ENCODE measurements at places on chromosomes 1 and 21.

DNA sequence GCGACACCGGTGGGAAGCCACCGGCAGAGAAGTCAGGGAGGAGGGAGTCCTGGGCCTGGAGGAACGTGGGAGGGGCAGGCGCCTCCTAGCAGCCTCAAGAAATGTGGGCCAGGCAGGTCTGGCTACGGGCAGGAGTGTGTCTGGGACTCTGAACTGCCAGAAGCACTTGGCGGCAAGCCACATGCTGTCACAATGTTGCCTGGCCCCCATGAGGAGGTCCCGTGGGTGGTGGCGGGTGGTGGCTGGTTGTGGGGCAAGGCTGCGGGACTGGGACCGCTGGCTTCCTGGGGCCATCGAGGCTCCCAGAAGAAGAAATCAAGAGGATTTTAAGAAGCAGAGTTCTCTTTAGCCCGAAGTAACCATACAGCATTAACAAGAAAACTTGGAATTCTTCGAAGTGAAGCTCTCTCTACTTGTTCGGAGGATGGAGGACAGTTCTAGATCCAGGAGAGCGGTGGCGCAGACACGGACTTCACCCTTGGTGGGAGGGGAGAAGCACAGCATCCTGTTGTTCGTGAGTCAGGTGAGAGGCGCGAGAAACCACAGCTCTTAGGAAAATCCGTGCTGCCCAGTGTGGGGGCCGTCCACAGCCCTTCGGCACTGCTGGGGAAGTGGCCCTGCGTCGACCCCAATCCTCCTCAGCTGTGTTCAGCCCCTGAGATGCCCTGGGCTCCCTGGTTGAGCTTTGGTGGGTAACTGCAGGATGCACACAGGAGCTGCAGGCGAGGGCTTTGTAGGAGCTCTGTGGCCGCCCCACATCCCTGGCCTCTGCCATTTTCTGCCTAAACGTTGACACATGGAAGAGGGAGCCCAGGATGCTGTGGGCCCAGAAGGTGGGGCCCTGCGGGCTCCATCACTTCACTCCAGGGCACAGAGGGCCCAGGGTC is 12.4 kb downstream of the SKI start:
- peaks cover 26% of the 10 kb centered on the region for H3K36me3 ChIP-seq
- no peak for DNase-seq
- H3K4me3 ChIP-seq, result no peak overlapping the region

DNA sequence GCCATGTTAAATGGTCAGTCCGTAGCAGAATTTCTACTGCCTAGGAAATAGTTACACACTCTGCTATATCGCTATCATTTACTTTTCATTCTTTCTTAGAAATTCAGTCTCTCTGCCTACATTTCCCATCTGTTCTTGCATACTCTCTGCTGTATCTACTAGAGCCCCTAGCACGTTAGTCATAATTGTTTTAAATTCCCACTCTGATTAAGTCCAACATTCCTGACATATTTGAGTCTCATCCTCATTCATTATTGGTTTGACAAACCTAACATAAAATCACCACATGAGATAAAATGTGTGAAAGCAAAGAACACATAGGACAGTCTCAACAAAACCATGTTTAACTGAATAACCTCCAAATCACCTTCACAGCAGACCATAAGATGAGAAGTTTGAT is 513.6 kb downstream of the PLPP3 start:
- H3K27ac ChIP-seq, result no peak overlapping the region
- peaks cover 16% of the 10 kb centered on the region for H3K4me1 ChIP-seq
- H3K36me3 ChIP-seq, result no peaks in the 10 kb centered on the region
- no peak for DNase-seq

DNA sequence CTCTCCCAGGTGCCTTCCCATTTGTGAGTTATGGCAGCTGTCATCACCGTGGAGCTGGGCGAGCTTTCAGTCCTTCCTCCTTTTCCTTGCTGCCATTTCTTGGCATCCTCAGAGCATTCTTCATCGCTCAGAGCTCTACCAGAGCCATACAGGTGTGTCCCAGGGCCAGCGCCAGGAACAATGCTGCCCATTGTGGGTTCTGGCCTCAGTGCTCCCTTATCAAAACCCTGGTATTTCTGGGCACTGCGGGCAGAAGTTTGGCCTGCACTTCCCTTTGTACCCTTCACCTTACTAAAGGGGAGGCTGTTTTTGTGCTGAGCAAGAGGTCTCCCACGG is 28.5 kb downstream of the RASSF5 start:
- H3K36me3 ChIP-seq, result no peaks in the 10 kb centered on the region
- peaks cover 29% of the 10 kb centered on the region for H3K4me1 ChIP-seq
- H3K4me3 ChIP-seq, result no peak overlapping the region
- DNase-seq, result no peak
- H3K27me3 ChIP-seq, result no peaks in the 10 kb centered on the region

GRCh38 chr21:38777531-38777930 is 28.2 kb upstream of the ETS2 start:
- no peaks in the 10 kb centered on the region for H3K27me3 ChIP-seq
- DNase-seq, result no peak
- H3K27ac ChIP-seq, result no peak overlapping the region
- H3K4me1 ChIP-seq, result peaks cover 14% of the 10 kb centered on the region

GRCh38 chr21:41115851-41116250 is 52.1 kb upstream of the BACE2 start:
- H3K4me3 ChIP-seq, result no peak overlapping the region
- DNase-seq, result no peak
- no peak overlapping the region for H3K27ac ChIP-seq
- no peaks in the 10 kb centered on the region for H3K27me3 ChIP-seq
- no peaks in the 10 kb centered on the region for H3K36me3 ChIP-seq
- H3K4me1 ChIP-seq, result peaks cover 3% of the 10 kb centered on the region

GRCh38 chr1:9347095-9347850 is 54.6 kb downstream of the SPSB1 start:
- no peak overlapping the region for H3K27ac ChIP-seq
- H3K4me3 ChIP-seq, result no peak overlapping the region
- H3K27me3 ChIP-seq, result peaks cover 13% of the 10 kb centered on the region
- peaks cover 27% of the 10 kb centered on the region for H3K4me1 ChIP-seq
- DNase-seq, result no peak

DNA sequence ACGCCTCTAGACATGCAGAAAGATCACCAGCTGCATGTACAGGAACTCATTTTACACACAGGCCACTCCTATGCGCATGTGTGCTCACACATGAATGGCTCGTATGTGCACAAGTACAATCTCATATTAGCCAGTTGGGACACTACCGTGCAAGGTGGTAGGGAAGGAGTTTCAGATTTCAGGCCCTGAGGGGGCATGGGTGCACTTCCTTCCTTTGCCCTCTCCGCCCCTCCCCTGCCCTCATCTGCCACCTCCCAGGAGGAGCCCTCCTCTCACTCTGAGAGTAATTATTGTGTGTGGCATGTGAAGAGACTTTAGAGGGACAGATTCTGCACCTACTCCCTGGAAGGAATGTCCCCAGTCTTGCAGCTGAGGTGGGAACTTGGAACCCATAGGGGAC is 14.8 kb downstream of the EDN2 start:
- H3K4me1 ChIP-seq, result peaks cover 25% of the 10 kb centered on the region
- peaks cover 6% of the 10 kb centered on the region for H3K27me3 ChIP-seq
- DNase-seq, result no peak
- H3K27ac ChIP-seq, result no peak overlapping the region
- H3K4me3 ChIP-seq, result no peak overlapping the region

DNA sequence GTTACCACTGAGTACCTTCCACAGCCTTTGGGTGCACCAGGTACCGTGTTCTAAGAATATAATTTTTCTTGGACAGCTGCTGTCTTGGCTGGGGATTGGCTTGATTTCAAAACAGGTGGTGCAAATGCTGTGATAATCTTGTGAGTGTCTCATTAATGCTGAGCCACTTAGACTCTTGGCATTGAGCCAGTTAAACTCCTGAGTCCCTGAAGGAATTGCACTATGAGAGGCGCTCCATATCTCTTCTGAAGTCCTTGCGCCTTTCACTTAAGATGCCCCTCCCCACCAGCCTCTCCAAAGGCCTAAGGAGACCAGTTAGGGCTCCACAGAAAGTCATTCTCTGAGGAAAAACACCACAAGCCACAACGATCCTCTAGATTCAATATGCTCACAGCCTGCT is 51.0 kb downstream of the BACH1 start:
- H3K4me3 ChIP-seq, result no peak overlapping the region
- H3K27me3 ChIP-seq, result no peaks in the 10 kb centered on the region
- peaks cover 3% of the 10 kb centered on the region for H3K36me3 ChIP-seq
- no peak overlapping the region for H3K27ac ChIP-seq
- peaks cover 6% of the 10 kb centered on the region for H3K4me1 ChIP-seq

DNA sequence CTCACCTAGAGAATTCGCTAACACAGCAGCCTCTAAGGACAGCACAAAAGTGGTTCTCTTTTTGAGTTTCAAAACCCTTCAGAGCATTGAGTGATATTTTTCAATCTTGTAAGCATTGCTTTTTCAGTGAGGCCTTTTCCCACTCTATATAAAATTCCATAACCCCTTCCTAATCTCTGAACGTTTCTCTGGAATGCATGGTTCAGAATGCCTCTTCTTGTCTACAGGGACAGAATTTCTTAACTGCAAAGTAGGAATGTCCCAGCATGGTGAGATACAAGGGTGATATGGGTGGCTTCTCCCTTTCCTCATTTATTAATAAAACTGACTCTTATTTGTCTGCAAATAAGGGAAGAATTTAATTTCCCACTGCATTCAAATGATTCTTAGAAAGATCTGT is 377.9 kb downstream of the LTN1 start:
- no peaks in the 10 kb centered on the region for H3K4me1 ChIP-seq
- no peak for DNase-seq
- no peaks in the 10 kb centered on the region for H3K27me3 ChIP-seq
- no peak overlapping the region for H3K4me3 ChIP-seq
- no peaks in the 10 kb centered on the region for H3K36me3 ChIP-seq

GRCh38 chr1:45796381-45796780 is 7.0 kb upstream of the MAST2 start:
- no peaks in the 10 kb centered on the region for H3K27me3 ChIP-seq
- no peak overlapping the region for H3K27ac ChIP-seq
- DNase-seq, result no peak
- peaks cover 2% of the 10 kb centered on the region for H3K4me1 ChIP-seq

GRCh38 chr1:48775831-48776392 is 779 bp downstream of the BEND5 start:
- peaks cover 16% of the 10 kb centered on the region for H3K36me3 ChIP-seq
- peaks cover 20% of the 10 kb centered on the region for H3K4me1 ChIP-seq
- H3K27ac ChIP-seq, result peak overlapping the region; percentile 75
- H3K27me3 ChIP-seq, result no peaks in the 10 kb centered on the region
- H3K4me3 ChIP-seq, result peak overlapping the region; percentile 81
- peak; percentile 12 for DNase-seq

GRCh38 chr1:233735331-233735730 is 121.4 kb downstream of the KCNK1 start:
- no peak overlapping the region for H3K4me3 ChIP-seq
- H3K4me1 ChIP-seq, result no peaks in the 10 kb centered on the region
- H3K27me3 ChIP-seq, result no peaks in the 10 kb centered on the region
- H3K36me3 ChIP-seq, result no peaks in the 10 kb centered on the region
- no peak for DNase-seq

DNA sequence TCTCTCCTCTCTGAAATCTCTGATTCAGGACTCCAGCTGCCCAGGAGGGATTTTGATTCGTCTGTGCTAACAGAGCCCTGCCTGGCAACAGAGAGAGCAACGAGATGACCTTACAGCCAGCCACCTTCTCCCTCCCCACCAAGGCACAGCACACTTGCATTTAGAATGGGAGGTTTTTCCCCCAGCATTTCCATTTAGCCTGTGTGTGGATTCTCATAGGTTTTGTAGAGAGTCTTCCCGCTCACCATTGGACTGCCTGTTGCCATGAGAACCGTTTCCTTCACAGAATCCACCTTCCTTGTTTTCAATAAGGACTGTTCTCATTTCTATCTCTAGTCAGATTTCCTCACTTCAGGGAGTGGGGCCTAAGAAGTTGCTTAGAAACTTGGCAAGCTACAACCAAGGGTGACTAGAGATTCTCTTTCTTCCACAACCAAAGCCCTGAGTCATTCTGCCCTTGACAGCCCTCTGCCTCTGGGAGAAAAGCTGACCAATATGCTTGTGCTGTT is 5.8 kb upstream of the IKBKE start:
- no peak overlapping the region for H3K27ac ChIP-seq
- no peak overlapping the region for H3K4me3 ChIP-seq
- peaks cover 30% of the 10 kb centered on the region for H3K4me1 ChIP-seq
- H3K36me3 ChIP-seq, result peaks cover 38% of the 10 kb centered on the region
- peaks cover 8% of the 10 kb centered on the region for H3K27me3 ChIP-seq
- peak; percentile 54 for DNase-seq

- H3K4me3 ChIP-seq, result no peak overlapping the region
- H3K4me1 ChIP-seq, result peaks cover 32% of the 10 kb centered on the region
- H3K27ac ChIP-seq, result no peak overlapping the region
- no peak for DNase-seq
- peaks cover 15% of the 10 kb centered on the region for H3K36me3 ChIP-seq
- H3K27me3 ChIP-seq, result no peaks in the 10 kb centered on the region
Observed at GRCh38 chr1:109634771-109635750, 15.4 kb downstream of the AMPD2 start.

DNA sequence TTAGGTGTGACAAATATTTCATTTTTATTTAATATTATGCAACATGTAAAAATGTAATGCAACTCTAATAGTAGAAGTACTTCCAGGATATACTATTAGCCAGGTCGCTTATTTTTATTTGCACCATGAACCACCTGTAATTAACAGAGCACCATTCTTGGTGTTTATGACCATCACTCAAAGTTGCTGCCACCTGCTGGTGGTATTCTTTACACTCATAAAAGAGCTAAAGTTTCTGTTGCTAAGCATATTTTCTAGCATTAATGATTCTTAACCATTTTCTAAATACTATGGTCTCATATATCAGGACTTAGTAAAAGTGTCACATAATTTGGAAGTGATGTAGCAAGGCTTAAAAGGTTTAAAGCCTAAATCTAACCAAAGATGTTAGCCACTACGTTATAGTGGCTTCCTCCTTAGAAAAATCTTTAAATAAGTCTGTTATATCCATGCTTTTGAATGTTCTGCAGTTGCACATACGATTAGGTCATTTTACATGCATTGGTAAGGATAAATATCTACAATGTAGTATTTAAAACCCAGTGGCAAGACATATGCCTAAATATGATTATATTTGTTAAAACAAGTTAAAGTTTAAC is 244.5 kb downstream of the NEGR1 start:
- peak; percentile 39 for DNase-seq
- H3K36me3 ChIP-seq, result no peaks in the 10 kb centered on the region
- no peaks in the 10 kb centered on the region for H3K4me1 ChIP-seq
- H3K27ac ChIP-seq, result no peak overlapping the region
- H3K27me3 ChIP-seq, result no peaks in the 10 kb centered on the region

DNA sequence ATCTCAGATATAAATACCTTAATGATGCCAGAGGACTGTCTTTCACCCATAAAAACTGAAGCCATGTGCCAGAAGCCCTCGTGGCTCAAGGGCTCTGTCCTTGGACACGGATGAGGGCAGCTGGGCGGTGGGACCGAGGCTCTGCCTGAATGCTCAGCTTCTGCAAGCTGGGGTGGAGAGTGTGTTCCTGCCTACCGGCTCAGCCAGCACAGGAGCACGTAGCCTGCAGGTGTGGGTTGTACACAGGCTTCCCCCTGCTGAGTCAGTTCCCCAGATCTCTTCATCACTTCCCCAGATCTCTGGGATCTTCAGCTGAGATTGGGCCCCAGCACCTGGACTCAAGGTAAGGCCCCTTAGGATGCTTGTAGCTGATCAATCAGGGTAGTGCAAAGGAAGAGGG is 15.4 kb downstream of the KCNJ15 start:
- H3K27ac ChIP-seq, result no peak overlapping the region
- H3K36me3 ChIP-seq, result no peaks in the 10 kb centered on the region
- peaks cover 2% of the 10 kb centered on the region for H3K27me3 ChIP-seq
- no peak for DNase-seq

GRCh38 chr1:24161270-24161669 is 18.3 kb upstream of the IL22RA1 start:
- DNase-seq, result no peak
- H3K27me3 ChIP-seq, result peaks cover 2% of the 10 kb centered on the region
- no peak overlapping the region for H3K27ac ChIP-seq
- H3K4me1 ChIP-seq, result no peaks in the 10 kb centered on the region
- no peak overlapping the region for H3K4me3 ChIP-seq
- no peaks in the 10 kb centered on the region for H3K36me3 ChIP-seq
